ENCODE measurements at places on chromosomes 1 and 21. TPM values are rescaled to one million over a fixed set of nuclear protein-coding genes. Genes with fewer than 3 reads are reported as not detected.

Gene CLCA1
- total RNA-seq: not detected

Gene PTBP2
- total RNA-seq: 42.0 TPM

Gene REG4
- not detected for total RNA-seq

Gene CASZ1
- 20.8 TPM for total RNA-seq

Gene PTCH2
- 0.51 TPM for total RNA-seq

Gene APOBEC4
- total RNA-seq: not detected

Gene LCA5L
- total RNA-seq: 2.7 TPM

Gene C8B
- total RNA-seq: not detected

Gene LCE1A
- not detected for total RNA-seq

DNA sequence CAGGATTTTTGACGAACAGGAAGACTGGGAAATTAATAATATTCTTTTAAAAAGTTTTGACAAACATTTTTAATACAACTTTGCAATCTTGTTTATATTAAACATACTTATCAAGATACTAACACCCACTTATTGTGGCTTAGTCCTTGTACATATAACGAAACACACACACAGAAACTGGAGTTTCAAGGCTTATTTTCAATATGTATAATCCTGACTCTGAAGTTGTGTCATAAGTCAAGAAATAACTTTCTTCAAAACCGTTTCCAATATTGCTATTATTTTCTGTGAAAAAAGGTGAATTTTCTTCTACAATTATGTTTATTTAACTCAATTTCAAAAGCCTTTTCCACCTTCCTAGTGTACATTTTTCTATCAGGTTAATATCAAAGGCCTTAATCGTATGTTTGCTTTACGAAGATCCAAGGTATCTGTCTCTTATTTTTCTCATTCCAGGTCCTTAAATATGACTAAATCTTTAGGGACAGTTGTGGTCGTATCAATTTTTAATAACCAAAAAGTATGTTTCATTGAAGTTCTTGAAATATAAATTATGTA is 1.8 kb downstream of the CDKN2C start:
- peak; percentile 62 for DNase-seq

- peak; percentile 64 for DNase-seq
Measured at GRCh38 chr1:234605983-234606783, 3.8 kb downstream of the IRF2BP2 start.

DNA sequence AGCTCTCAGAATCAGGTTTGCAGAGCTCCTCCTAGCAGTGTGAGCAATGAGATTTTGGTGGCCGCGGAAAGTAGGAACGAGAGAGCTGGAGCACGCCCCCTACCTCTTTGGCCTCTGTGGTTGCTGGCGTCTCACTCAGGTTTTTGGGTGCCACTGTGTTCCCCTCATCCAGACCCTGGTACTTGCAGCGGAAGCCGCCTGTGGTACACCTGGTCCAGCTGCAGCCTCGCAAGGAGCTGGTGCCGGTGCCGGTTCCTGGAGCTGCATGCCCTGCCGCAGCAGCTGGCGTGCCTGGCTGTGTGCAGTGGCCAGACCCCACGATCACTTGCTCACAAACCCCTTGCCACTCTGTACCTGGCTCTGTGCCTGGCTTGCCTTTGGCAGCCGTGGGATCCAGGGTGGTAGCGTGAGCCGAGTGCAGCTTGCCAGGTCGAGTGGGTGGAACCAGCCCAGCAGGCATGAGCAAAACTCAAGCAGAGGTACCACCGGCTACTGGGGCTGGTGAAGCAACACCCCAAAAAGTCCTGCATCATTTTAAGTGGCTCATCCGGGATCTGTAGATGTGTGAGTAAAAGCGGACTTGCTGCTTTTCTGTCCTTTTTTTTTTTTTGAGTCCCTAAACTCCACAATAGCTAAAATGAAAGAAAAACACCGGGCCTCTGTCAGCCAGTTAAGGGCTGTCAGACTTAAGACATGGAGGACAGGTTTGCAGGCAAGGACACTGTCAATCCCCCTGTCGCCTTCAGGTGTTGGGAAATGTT is 844.9 kb downstream of the KCNT2 start:
- DNase-seq: no peak

DNA sequence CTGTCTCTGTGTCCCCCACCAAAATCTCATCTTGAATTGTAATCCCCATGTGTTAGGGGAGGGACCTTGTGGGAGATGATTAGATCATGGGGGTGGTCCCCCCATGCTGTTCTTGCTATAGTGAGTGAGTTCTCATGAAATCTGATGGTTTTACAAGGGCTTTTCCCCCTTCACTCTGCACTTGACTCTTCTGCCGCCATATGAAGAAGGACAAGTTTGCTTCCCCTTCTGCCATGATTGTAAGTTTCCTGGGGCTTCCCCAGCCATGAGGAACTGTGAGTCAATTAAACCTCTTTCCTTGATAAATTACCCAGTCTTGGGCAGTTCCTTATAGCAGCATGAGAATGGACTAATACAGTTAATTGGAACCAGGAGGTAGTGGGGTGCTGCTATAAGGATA is 137.1 kb upstream of the RAB4A start:
- no peak for DNase-seq

DNA sequence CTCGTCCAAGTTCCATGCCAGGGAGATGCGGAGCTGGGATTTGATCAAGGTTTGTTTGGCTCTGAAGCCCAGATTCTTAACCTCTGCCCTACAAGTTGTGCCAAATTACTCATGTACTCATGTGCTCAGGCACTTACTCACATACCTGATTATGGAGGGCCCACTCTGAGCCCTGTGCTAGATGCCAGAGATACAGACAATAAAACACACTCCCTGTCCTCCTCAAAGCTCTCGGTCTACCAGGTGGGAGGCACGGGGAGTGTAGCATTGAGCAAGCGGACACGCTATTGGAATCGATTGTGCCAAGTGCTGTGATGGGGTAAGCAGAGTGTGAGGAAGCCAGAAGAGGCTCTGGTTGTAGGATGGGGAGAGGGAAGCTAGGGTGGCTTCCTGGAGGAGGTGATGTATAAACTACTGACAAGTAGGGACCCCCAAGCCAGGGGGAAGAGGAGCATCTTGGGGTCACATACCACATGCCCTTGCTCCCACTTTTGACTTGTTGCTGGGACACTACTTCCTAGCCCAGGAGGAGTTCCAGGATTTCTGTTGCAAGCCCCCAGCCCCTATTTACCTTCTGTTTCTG is 49.8 kb upstream of the IFNLR1 start:
- no peak for DNase-seq

- peak; percentile 47 for DNase-seq
Measured at GRCh38 chr1:153513023-153513422, 22.8 kb downstream of the S100A6 start.

DNA sequence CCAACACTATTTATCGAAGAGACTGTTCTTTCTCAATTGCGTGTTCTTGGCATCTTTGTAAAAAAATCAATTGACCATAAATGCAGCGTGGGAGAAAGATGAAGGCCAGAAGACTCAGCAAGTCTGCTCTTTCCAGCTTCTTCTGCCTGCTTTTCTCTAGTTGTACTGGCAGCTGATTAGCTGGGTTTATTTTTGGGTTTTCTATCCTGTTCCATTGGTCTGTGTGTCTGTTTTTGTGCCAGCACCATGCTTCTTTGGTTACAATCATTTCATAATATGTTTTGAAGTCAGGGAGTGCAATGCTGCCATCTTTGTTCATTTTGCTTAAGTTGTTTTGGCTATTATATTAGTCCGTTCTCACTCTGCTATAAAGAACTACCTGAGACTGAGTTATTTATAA is 201.8 kb upstream of the B3GALT2 start:
- no peak for DNase-seq

DNA sequence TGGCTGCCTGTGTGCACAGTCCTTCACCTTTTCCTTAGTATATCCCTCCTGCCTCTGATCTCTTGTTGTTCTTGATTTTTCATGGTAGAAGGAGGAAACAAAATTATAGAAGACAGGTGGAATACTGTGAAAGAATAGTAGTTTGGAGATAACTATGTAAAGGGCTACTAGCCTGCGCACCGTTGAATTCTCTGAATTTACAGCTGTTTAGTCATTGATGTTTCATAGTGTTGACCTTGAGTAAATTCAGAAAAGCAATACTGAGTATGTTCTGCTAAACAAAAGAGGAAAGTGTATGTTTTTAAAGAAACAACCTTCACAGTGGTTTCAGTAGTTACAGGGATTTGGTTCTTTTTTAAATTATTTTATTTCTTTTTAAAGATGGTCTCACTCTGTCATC is 18.1 kb downstream of the CAMTA1 start:
- no peak for DNase-seq

DNA sequence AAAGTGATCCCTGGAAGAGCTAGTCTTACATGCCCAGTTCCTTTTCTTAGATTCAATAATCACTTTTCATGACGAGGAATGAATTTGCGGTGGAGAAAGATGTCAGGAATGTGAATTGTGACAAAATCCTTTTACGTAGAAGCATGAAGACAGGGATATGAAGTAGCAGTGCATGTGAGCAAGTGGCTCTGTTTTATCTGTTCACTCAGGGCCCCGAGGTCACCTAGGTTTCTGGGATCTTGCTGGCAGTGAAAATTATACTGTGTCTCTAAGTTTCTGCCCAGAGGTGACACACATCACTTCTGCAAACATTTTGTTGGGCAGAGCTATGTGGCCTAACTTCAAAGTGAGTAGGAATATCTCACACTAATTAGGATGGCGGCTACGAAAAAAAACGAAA is 79.3 kb downstream of the USP25 start:
- DNase-seq: no peak

DNA sequence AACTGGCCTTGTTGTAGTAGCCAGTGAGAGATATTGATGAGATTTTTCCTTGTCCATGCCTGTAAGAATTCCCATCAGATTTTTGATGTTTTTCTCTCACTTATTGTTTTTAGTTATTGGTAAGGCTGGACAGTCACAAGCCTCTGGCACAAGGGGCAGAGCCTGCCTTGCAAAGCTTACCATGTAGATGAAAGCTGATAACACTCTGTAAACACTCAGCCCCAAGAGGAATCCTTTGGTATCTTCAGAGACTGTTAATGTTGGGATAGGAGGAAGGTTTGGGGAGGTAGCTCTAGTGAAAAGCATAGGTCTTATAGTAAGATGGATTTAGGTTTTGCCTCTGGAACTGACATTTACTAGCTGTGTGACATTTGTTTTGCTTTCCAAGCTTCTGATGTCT is 37.7 kb downstream of the MARK1 start:
- DNase-seq: no peak

DNA sequence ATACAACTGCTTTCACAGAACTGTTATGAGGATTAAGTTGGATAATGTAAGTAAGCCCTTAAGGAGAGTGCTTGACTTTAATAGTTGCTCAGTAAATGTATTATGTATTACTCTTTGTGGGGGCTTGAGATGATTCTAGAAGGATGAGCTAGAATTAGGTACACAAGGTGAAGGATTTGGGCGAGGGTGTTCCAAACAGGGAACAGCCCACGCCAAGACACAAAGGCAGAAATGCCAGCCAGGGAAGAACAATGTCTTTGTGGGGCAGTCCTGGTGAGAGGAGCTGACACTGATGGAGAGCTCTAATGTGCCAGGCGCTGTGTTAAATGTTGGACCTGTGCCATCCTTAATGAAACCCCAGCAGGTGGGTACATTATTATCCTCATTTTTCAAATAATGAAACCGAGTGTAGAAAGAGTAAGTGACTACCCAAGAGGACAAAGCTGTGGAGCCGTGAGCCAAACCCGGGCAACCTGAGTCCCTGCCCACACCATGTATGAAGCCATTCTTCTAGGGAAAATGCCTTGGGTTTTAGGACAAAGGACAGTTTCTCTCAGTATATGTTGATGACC is 362.4 kb downstream of the HHAT start:
- no peak for DNase-seq

DNA sequence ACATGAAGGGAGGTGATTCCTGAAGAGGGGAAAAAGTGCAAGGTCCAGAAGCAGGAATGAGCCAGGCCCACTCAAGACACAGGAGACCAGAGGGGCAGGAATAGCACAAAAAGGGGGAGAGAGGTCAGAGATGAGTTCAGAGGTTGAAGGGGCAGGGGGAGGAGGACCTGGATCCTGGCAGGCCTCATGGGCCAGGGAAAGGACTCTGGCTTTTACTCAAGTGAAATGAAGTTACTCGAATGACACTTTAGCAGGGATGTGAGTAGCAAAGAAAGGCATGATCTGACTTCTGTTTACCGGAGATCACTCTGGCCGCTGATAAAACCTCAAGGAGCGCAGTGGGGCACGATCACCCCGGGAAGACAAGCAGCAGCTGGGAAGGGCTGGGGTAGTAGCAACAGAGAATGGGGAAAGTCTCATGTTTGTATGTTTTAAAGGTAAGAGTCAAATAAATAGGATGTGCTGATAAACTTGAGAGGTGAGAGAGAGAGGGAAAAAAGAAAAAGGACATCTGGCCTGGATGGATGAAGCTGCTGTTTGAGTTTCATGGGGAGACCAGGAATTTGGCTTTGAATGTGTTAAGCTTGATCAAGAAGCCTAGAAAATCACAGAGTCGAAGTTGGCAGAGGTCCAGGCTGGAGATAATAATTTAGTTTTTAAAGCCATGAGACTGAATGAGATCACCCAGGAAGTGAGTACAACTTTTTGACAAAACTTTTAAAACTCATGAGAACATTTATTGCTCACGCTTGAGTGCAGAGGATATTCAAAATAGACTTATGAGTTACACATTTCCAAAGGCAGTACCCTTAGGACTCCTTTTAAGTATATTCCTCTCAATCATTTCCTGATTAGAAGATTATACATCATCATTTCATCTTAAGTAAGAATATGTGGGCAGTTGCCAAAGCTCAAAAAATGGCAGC is 156.0 kb downstream of the RERE start:
- peak; percentile 73 for DNase-seq

- no peak for DNase-seq
Measured at GRCh38 chr1:112386024-112386723, 9.8 kb upstream of the CTTNBP2NL start.

GRCh38 chr1:201324821-201325677 is 41.7 kb downstream of the PKP1 start:
- no peak for DNase-seq

DNA sequence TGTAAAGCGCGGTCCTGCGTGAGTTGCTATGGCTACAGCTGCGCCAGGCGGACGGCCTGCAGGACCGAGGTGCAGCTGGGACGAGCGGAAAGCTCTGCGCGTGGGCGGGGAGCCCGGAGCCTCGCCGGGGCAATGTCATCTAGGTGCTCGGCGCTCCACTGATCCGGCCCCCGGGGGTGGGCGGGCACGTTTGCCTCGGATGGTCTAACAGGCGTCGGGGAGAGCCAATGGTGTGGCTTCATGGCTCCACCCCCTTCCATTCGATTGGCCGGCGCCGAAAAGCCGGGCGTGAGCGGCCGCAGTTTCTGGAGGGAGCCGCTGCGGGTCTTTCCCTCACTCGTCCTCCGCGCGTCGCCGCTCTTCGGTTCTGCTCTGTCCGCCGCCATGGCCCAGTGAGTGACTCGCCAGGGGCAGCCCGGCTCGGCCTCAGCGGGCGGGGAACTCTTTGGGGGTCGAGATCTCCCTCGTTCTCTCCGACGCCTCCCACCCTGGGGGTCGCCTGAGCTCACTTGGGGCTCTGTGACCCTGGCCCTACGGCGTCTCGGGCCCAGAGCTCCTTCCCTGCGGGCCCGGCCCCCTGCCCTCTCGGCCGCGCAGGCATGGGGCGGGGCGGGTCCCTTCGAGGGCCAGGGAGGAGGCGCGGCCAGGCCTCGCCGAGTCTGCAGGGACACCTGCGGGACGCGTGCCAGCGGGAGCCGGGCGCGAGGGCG is at the start of gene PGD:
TSS of gene PGD (plus strand) at position 331 of the 710 bp plus-strand sequence. CDS start at position 385, 54 bp downstream.
- peak; percentile 99 for DNase-seq

- DNase-seq: no peak
Measured at GRCh38 chr1:15088281-15088971, 65.1 kb upstream of the TMEM51 start.

All from myocyte (in vitro differentiated cells).